ENCODE measurements at places on chromosomes 11 and 22.

DNA sequence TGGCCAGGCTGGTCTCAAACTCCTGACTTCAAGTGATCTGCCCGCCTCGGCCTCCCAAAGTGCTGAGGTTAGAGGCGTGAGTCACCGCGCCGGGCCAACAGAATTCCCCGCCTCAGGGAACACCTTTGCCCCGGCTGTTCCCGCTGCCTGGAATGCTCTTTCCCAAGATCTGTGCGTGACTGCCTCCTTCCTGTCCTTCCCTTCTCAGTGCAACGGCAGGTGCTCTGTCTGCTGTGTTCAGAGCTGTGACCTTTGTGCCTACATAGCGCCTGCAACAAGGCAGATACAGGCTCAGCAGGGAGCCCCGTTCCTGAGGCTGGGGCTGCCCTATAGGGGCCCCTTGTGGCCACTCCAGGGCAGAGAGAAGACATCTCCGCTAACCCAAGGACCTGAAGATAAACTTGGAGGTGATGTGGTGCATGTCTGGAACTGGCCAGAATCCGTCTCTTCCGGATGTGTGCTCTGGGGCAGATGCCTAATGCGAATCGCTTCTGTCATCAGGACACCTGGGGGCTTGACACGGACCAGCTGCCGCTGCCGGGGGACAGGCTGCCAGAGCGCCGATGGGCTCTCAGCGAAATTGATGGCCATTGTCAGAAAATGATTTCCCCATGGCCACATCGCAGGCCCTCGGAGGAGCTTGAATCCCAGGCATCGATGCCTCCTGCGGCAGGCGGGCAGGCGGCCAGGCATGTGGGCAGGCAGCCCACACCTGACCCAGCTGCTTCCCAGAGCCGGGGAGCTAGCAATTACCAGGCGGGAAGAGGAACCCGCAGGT is 43.5 kb upstream of the TCF20 start:
- DNase-seq = peak; percentile 69

GRCh38 chr11:131504199-131504949 is 134.0 kb downstream of the NTM start:
- no peak for DNase-seq

- DNase-seq = peak; percentile 82
Measured at GRCh38 chr11:10809373-10810160, 841 bp upstream of the EIF4G2 start.

- DNase-seq = no peak
Measured at GRCh38 chr11:17407575-17407974, 19.1 kb upstream of the KCNJ11 start.

DNA sequence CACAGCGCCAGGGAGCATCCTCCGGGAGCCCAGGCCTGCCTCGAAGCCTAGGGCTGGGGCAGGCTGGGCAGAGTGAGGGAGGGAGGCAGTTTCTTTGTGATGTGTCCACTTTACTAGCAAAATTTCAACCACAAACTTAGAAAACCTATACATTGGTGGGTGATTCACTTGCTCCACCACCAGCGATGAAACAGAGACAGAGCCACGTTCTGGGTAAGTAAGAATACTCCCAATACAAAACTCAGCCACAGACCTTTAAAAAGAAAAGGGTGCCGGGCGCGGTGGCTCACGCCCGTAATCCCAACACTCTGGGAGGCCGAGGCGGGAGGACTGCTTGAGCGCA is 22.3 kb downstream of the CDKN1C start:
- DNase-seq = no peak

GRCh38 chr22:46003271-46004091 is 26.5 kb upstream of the WNT7B start:
- DNase-seq = no peak

GRCh38 chr11:63660972-63661371 is 10.2 kb downstream of the ATL3 start:
- no peak for DNase-seq

GRCh38 chr11:82867495-82868082 is 32.6 kb downstream of the PRCP start:
- DNase-seq = peak; percentile 70

- no peak for DNase-seq
Measured at GRCh38 chr22:27588268-27588667, 213.3 kb downstream of the MN1 start.

GRCh38 chr11:57842873-57843272 is 81.3 kb downstream of the CTNND1 start:
- DNase-seq = no peak

- DNase-seq = no peak
Measured at GRCh38 chr11:46305295-46305694, 27.8 kb downstream of the CREB3L1 start.

DNA sequence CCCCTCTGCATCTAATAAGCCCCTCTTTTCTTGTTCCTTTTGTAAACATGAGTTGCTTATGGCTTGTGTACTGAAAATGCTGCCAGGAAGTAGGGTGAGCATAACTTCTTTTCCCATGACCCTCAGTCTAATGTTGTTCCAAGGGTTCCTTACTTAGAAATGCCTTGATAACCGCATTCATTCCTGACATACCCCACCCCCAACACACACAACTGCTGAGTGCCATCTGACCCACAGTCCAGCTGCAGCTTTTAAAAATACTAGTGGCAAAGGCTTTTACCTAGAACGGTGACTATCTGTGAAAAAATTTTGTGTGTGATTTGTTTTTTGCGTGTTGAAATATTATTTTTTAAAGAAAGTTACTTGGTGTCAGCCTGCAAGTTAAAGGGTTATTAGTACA is 52.6 kb downstream of the ARHGAP42 start:
- DNase-seq = peak; percentile 92

DNA sequence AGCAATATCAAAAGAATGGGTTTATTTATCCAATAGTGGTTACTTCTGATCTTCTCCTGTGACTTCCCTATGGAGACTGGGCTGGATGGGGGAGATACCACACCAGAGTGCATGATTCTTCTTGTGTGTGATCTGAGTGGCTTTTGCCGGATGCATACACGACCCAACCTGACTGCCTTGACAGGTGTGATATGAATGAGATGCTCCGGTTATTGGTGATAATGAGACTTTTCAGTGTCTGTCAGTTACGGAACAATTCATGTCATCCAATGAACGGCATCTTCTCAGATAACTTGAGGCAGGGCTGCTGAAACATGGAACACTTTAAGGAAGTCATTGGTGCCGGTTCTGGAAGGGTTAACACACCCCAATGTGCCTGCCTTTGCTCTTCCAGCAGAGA is 17.7 kb downstream of the FJX1 start:
- no peak for DNase-seq

GRCh38 chr11:71929491-71929890 is 645 bp downstream of the RNF121 start:
- no peak for DNase-seq

- peak; percentile 92 for DNase-seq
Measured at GRCh38 chr11:78080818-78081495, 1.3 kb upstream of the NDUFC2 start.

GRCh38 chr11:42034826-42035225 is 575.4 kb upstream of the LRRC4C start:
- no peak for DNase-seq

GRCh38 chr11:32149748-32150147 is 58.9 kb downstream of the RCN1 start:
- no peak for DNase-seq

DNA sequence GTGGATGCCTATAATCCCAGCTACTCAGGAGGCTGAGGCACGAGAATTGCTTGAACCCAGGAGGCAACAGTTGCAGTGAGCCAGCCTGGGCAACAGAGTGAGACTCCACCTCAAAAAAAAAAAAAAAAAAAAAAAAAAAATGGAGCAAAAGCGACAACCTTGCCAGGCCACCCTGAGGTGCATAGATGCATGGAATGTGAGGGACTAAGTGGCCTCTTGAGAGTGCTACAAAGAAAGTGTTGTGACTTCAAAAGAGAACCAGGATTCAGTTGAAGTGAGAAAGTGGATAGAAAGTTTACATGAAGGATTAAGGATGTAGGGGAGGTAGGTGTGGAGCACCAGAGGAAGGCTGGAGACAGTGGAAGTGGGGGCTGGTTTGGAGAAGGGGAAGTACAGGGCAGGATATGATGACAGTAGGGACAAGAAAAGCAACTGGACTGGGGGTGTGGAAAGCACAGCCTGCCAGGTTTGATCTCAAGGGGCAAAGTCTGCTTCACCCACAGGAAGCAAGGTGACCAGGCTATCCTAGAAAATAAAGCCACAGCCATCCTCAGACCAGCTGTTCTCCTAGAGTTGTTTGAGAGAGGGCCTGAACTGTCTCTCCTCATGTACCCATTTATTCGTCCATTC is 36.0 kb upstream of the OLFML1 start:
- no peak for DNase-seq
